Cerebellar nuclear complex (tissue), 1 donor: ENCODE measurements at places on chromosomes 2 and 18.

- no peak for DNase-seq
Observed at GRCh38 chr2:9385841-9386240, 37.5 kb downstream of the ITGB1BP1 start.

- no peak for DNase-seq
Observed at GRCh38 chr2:109611467-109612095, 2.2 kb downstream of the SEPTIN10 start.

GRCh38 chr2:184875911-184876310, 277.6 kb downstream of the ZNF804A start:
- DNase-seq, result no peak

DNA sequence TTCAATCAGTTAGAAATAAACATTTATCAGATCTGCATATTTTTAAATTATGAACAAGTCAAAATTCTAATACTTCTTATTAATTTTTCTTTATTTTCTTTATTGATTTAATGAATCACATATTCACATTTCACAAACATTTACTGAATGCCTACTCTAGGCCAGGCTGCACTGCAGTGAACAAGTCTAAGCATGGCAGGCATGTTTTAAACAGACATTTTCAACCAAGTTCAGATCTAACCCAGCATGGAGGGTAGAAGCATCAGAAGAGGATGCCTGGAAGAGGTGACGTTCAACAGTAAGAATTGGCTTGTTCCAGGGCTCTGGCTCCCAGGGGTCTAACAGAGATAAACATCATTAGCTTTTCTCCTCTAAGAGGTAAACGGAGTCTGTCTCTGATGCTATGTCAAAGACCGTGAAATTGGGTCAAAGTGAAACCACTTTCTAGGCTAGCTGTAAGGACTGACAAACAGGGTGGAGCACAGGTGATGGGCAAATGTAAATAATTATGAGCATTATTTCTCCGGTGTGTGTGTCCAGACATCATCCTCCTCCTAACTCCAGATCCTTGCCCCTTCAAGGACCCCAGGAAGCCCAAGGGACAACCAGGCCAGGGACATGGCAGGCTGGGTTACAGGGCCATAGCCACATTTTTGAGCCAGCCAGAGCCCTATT, 50.6 kb downstream of the UNC50 start:
- no peak for DNase-seq

GRCh38 chr2:41993435-41993925, 54.3 kb upstream of the PKDCC start:
- DNase-seq, result no peak

GRCh38 chr2:96512341-96512740, 7.2 kb upstream of the NEURL3 start:
- DNase-seq, result no peak

GRCh38 chr2:177429688-177430325, 37.2 kb downstream of the AGPS start:
- no peak for DNase-seq

- no peak for DNase-seq
Observed at GRCh38 chr2:69629921-69630608, 13.5 kb downstream of the AAK1 start.

GRCh38 chr2:84380875-84381274, 78.2 kb downstream of the SUCLG1 start:
- DNase-seq, result no peak

GRCh38 chr2:97722227-97722626, 8.9 kb downstream of the ZAP70 start:
- DNase-seq, result no peak

DNA sequence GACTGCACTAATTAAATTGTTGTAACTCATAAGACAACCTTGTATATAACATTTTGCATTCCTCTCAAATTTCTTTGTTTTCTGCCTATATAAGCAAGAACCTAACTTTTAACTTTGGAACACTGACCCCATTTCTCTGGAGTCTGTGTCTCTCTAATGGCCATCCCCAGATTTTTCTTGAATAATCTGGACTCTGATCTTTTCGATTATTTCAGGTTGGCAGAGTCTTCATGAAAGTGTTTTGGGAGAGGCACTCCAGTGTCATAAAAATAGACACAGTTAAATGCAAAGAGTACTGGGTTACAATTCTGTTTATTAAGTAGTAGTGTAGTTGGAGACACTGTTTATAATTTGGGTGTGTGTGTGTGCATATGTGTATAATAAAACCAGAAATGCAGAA, 1467.7 kb upstream of the CELF4 start:
- DNase-seq, result no peak

- no peak for DNase-seq
Observed at GRCh38 chr18:76497021-76497420, 2.0 kb upstream of the ZNF516 start.

- no peak for DNase-seq
Observed at GRCh38 chr2:159683817-159684216, 28.5 kb upstream of the MARCHF7 start.

GRCh38 chr2:214504599-214505376, 93.9 kb downstream of the VWC2L start:
- DNase-seq, result no peak

GRCh38 chr2:179538406-179539123, 273.9 kb upstream of the SESTD1 start:
- DNase-seq, result no peak

- no peak for DNase-seq
Observed at GRCh38 chr2:15554525-15555218, 6.5 kb downstream of the NBAS start.

GRCh38 chr18:26714739-26715138, 150.8 kb downstream of the AQP4 start:
- no peak for DNase-seq

GRCh38 chr2:158741625-158742024, 53.5 kb upstream of the DAPL1 start:
- DNase-seq, result no peak

DNA sequence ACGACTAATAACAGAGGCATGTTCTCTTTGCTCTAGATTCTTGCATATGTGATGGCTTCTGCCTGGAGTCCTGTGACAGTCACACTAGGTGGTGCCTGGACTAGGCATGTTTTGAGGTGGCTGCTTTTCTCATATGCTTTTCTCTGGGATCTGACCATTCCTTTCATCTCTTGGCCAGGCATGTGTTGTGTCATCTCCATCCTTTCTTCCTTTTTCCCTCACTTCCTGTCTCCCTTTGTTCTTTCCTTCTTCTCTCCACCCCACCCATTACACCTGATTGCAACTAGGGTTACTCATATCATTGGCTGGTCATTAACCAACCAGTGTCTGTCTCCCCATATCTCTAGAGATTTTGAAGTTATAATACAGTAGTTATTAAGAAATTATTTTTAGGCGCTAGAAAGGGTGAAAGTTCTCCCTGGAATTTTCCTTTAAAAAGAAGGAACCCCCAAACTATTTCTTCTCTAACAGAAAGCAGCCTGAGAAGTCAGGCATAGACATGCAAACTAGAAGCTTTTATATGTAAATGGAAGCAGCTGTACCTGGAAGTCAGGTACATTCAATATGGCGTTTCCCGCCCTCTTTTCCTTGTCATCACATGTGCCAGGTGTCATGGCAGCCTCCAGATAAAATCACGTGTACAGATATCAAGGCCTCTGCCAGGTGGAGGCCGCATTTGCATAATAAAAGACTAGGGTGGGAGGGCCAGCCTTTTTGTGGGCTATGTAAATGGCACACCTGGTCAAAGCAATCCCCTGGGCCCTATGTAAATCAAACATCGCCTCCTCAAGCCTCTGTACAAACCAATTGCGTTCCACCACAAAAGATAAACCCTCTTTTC, 220.4 kb upstream of the MEX3C start:
- no peak for DNase-seq
